ENCODE measurements at places on chromosomes 4 and X.

GRCh38 chr4:10703766-10704429 is 19.3 kb upstream of the CLNK start:
- no peak for DNase-seq

DNA sequence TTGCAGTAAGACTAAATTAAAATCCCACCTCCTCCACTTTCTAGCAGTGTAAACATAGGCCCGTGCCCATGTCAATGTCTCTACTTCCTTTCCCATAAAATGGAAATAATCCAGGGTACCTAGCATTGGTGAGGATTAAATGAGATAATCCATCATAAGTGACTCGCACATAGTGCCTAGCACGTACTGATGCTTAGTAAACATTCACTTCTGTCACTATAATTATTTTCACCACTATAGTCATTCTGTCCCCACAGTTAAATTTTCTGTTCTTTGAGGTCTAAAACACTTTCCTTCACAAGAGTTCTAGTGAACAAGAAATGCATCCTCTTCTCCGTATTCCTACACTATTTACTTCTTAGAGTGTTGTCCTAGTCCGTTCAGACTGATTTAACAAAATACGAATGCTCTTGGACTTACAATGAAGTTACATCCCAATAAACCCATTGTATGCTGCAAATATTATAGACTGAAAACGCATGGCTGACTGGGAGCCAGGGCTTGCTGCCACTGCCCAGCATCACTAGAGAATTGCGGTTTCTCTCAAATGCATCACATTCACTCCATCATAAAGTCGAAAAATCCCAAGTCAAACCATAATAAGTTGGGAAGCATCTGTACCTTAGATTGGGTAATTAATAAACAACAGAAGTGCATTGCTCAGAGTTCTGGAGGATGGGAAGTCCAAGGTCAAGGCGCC is 10.6 kb downstream of the ARAP2 start:
- no peak for DNase-seq

- DNase-seq: no peak
These were observed 2.6 kb upstream of the ZNF674 start for GRCh38 chrX:46547857-46548256.

GRCh38 chr4:528835-529234 is 29.8 kb downstream of the PIGG start:
- DNase-seq: no peak

- no peak for DNase-seq
These were observed 12.5 kb downstream of the RASGEF1B start for GRCh38 chr4:81459228-81459627.

DNA sequence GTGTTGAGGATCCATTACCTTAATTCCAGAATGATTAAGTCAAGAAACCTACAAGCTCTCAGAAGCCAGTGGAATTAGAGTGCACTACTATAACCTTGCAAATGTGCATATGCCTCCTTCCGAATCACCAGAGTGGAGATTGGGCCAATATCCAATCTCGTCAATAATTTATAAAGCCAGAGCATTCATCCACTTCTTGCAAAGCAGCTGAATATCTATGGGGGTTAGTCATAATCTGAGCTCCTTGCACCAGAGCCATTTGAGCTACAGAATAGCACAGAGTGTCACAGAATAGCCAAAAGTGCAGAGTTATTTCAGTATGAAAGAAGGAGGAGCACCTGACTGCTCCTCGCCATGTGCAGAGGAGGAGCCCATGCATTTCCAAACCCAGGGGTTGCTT is 69.2 kb upstream of the MTM1 start:
- DNase-seq: no peak

DNA sequence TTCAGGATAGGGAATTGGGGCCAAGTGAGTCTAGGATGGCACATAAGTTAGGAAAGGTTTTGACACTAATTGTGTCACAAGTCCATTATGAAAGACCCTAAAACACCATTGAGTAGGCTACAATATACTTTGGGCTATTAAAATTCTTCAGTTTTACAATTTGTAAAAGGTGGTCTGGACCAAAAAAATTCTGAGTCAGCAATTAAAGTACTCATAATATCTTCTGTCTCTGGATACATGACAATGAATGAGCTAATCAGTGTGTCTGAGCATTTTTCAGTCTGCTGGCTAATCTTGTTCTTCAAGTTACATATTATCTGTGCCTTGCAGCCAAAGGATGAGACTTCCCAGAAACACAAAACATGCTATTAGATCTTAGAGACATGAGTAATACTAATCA is 14.3 kb downstream of the ARMCX1 start:
- DNase-seq: no peak

DNA sequence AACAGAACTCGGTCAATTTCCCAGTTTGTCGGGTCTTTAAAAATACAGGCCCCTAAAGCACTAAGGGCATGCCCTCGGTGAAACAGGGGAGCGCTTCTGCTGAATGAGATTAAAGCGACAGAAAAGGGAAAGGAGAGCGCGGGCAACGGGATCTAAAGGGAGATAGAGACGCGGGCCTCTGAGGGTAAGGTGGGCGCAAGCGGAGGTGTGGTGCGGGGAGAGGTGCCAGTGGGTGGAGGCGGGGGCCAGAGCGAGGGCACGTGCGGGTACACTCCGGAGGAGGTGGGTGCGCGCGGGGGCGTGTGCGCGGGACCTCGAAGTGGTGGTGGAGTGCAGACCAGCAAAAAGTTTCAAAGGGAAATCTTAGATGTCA is 787 bp upstream of the TET2 start:
- DNase-seq: no peak

- no peak for DNase-seq
These were observed 109.8 kb downstream of the MAPK10 start for GRCh38 chr4:86250006-86250405.

- DNase-seq: no peak
These were observed 26.9 kb downstream of the SOX3 start for GRCh38 chrX:140477987-140478386.

DNA sequence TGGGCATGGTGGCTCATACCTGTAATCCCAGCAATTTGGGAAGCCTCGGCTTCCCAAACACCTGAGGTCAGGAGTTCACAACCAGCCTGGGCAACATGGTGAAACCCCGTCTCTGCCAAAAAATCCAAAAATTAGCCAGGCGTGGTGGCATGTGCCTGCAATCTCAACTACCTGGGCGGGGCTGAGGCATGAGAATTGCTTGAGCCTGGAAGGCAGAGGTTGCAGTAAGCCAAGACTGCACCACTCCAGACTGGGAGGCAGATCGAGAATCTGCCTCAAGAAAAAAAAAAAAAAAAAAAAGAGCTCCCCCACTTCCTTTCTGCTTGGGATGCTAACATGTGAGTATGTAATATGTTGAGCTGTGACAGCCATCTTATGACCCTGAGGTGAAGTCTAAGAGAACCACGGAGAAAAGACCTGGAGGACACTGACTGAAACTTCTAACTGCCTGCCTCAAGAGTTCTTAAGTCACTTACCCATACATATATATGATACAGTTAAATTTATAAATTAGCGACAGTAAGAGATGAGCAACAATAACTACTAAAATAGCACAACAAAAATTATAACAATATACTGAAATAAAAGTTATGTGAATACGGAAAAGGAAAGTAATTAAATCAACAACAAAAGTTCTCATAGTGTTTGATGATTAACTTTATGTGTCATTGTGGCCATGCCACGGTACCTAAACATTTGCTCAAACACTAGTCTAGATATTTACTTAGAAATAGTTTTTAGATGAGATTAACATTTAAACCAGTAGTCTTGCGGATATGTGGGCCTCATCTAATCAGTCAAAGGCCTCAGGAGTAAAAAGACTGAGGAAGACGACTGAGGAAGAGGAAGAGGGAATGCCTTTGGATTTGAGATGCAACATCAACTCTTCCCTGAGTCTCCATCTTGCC is 178.3 kb downstream of the OPHN1 start:
- no peak for DNase-seq

DNA sequence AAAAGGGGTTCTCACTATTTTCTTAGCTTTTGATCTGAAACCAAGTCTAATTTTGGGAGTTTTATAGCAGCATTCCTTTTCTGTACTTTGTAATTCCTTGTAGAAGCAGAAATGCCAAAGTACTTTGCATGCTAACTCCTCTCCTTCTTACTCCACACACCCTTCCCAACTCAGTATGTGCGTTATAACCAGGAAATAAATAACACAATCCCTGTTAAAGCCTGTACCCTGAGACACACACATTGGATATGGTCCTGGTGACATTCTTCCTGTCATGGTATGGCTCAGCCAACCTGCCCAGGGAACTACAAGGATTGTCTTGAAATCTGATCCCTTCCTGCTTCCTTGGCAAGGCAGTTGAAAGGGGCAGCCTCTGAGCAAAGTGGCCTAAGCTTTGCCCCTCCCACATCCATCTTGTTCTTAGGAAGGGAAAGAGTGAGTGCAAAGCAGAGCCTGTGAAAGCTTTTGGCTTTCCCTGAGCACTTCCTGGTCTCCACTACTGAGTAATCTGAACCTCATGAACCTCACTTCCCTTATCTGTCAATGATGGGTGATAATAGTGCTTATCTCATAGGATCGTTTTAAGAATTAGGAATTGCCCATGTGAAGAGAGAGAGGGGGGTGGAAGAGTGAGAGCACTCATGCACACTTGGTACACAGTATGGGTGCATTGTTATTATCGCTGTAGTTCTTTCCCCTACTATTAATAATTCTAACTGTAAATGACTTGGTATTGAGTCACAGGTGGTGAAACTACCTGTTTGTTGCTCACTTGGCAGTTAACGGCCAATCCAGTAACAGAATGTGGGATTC is 109.3 kb downstream of the AFF2 start:
- no peak for DNase-seq

Measured in SK-N-MC (cell line).